ENCODE measurements at places on chromosomes 6 and 20.

DNA sequence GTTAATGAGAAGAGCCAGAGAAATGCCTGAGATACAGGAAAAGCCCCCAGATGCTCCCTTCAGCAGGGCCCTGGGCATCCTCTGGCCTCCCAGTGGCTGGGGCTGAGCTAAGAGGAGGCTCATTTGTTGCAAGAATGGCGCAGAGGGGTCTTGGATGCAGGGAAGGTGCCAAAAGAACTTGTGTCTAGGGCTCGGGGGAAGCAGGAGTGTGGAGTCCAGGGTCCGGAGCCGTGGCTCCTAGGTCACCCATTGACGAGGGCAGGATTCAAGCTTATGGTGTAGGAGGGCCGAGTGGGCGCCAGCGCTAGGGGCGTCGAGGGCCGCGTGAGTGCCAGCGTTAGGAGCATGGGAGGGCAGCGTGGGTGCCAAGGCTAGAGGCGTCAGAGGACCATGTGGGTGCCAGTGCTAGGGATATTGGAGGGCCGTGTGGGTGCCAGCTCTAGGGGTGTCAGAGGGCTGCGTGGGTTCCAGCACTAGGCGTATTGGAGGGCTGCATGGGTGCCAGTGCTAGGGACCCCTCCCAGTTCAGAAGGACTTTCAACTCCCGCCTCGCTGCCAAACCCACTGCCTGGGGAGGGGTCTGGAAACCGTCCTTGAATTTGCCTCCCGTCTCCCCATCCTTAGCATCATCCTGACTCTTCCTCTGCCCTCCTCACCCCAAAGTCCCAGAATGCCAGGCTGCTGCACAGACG is 250.5 kb upstream of the AFDN start:
- no peak for DNase-seq

DNA sequence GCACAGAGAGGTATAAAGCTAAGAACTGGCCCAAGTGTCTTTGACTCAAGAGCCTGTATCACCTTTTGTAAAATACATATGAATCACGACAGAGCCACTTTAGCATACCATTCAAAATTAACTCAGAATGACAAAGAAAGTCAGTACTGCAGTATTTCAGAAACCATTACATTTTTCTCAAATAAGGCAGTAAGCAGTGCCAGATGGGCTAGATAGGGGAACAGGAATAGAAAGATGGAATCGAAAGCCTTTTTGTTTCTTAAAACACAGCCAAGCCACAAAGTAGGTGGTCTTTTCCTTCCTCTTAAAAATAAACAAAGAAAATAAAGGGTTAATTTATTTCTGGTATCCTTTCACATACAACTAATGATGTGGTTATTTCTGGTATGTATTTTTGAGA is 10.3 kb downstream of the CLDN20 start:
- DNase-seq = peak; percentile 22

GRCh38 chr20:52828199-52828598 is 144.0 kb upstream of the TSHZ2 start:
- peak; percentile 28 for DNase-seq

DNA sequence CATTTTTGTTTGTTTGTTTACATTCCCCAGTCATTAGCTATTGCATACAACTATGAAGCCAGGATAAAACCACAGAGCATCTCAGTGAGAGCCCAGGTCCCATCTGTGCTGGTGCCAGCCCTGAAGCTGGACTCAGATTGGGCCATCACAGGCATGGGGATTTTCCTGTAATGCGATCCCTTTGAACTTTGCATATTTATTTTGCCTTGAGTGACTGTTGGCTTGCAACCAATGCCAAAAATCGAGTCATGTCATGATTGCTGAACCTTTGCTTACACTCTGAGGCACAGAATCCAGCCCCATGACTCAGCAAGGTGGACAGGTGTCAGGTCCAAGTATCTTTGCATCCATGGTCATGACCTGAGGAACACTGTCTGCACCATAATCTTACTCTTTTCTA is 46.2 kb upstream of the GGTLC1 start:
- DNase-seq = peak; percentile 91

- DNase-seq = peak; percentile 62
Observed at GRCh38 chr6:56716229-56716628, 73.5 kb upstream of the DST start.

All from M059J (cell line).